Ureter (tissue), 1 donor: ENCODE measurements at places on chromosomes 5 and 9. TPM values are rescaled to one million over a fixed set of nuclear protein-coding genes. Genes with fewer than 3 reads are reported as not detected.

Gene PIP5KL1
- 3.3 TPM for total RNA-seq

Gene SLC45A2
- not detected for total RNA-seq

Gene VLDLR
- total RNA-seq, result 21.8 TPM

Gene TMEM8B
- 32.3 TPM for total RNA-seq

Gene SYNPO
- total RNA-seq, result 73.9 TPM

Gene INSL4
- total RNA-seq, result not detected

Gene LMAN2
- total RNA-seq, result 129 TPM

Gene SLC25A2
- 1.3 TPM for total RNA-seq

Gene HK3
- 5.6 TPM for total RNA-seq

Gene C1QTNF2
- total RNA-seq, result 3.8 TPM

Gene BARX1
- not detected for total RNA-seq

Gene FBXO38
- 94.8 TPM for total RNA-seq

Gene TAF1L
- total RNA-seq, result not detected

Gene SPINK7
- not detected for total RNA-seq

Gene RNF180
- total RNA-seq, result 22.9 TPM

Gene NCBP1
- total RNA-seq, result 39.8 TPM

Gene SLC4A9
- total RNA-seq, result 0.13 TPM

Gene ARRDC1
- 118 TPM for total RNA-seq

Gene CKMT2
- total RNA-seq, result 6.6 TPM

Gene IRGM
- 1.2 TPM for total RNA-seq

Gene CTXN3
- not detected for total RNA-seq

Gene ENG
- 83.6 TPM for total RNA-seq

Gene BTNL9
- 26.0 TPM for total RNA-seq

Gene SPATA31A1
- total RNA-seq, result not detected

Gene FAM170A
- total RNA-seq, result not detected

Gene CDH10
- not detected for total RNA-seq

Gene FBP2
- total RNA-seq, result 0.29 TPM

Gene FST
- 6.6 TPM for total RNA-seq

Gene TMEM174
- total RNA-seq, result not detected

Gene FAM114A2
- total RNA-seq, result 40.8 TPM

Gene MED7
- total RNA-seq, result 15.8 TPM

Gene GALNT12
- total RNA-seq, result 38.5 TPM

Gene CLIC3
- 3.6 TPM for total RNA-seq

Gene LCN9
- not detected for total RNA-seq

Gene PCDHGA2
- total RNA-seq, result 2.6 TPM

Gene OTP
- not detected for total RNA-seq

Gene PTGDS
- total RNA-seq, result 111 TPM

Gene CER1
- not detected for total RNA-seq

Gene TAF11L10
- total RNA-seq, result not detected

Gene DDX31
- total RNA-seq, result 25.8 TPM

Gene LPAR1
- 67.6 TPM for total RNA-seq

Gene PRLR
- total RNA-seq, result 6.2 TPM

Gene SLC46A2
- total RNA-seq, result 4.2 TPM

Gene SPARC
- 483 TPM for total RNA-seq

Gene SH3TC2
- 70.0 TPM for total RNA-seq

Gene PCDHA5
- total RNA-seq, result 0.49 TPM

Gene BTNL8
- not detected for total RNA-seq

Gene MYMK
- not detected for total RNA-seq

Gene RGS7BP
- total RNA-seq, result 7.5 TPM

Gene REEP2
- 7.0 TPM for total RNA-seq

Gene CYSRT1
- total RNA-seq, result 1.9 TPM

Gene SPAAR
- total RNA-seq, result 1.9 TPM

Gene C9orf50
- total RNA-seq, result not detected

Gene THBS4
- 2.8 TPM for total RNA-seq

Gene OR4F3
- total RNA-seq, result not detected

Gene CNTLN
- 10.6 TPM for total RNA-seq

Gene VCP
- 217 TPM for total RNA-seq

Gene UGT3A1
- total RNA-seq, result not detected

Gene LCN15
- not detected for total RNA-seq

Gene EFNA5
- 60.4 TPM for total RNA-seq
